NCI-H2029 treated with DMSO at 0.1 percent for 48 hours (cell line): ENCODE measurements at places on chromosomes 4 and X.

GRCh38 chr4:126251169-126251568 lies 936.4 kb downstream of the FAT4 start:
- DNase-seq: no peak

DNA sequence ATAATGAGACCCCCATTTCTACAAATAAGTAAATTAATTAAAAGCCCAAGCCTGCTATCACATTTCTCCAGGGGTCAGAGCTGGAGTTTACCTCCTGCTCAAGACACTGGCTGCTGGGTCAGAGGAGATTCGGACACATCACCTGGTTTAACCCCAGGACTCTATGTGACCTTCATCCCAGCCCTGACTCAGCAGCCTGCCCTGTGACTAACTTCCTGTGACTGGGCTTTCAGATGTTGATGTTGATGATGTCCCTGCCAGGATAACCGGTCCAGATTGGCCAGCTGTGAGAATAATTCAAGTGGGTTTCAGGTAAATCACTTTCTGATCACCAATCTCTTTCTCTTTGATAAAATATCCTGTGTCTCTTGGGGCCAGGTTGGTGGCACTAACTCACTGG lies 102.4 kb upstream of the MAML3 start:
- no peak for DNase-seq

GRCh38 chrX:13215729-13216128 lies 104.1 kb downstream of the ATXN3L start:
- no peak for DNase-seq

- DNase-seq: no peak
Observed at GRCh38 chrX:13420545-13421183, 100.8 kb upstream of the ATXN3L start.

- DNase-seq: no peak
Observed at GRCh38 chrX:121546317-121546716, 498.9 kb downstream of the GLUD2 start.

- peak; percentile 64 for DNase-seq
Observed at GRCh38 chr4:101790521-101791181, at the start of gene BANK1. Gene BANK1 (plus strand): TSS chr4:101790730. CDS start chr4:101790881, 151 bp downstream.

- no peak for DNase-seq
Observed at GRCh38 chr4:53235547-53235946, 130.3 kb downstream of the SCFD2 start.

DNA sequence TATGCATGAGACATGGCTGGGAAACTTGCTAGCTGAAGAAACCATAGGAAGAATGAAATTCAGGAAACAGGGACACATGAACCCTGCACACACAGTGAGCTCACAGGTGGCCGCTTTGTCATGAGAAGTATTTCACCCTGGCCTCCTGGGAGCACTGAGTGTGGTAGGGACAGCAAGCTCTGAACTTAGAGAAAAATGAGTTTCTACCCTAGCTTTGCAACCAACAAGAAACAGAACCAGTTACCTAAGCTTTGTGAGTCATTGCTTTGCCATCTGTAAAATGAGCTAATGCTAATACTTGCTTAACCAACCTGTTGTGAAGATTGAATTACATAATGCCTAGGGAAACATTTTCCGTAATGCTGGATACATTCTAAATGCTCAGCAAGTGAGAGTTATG lies 206.6 kb upstream of the HS3ST1 start:
- DNase-seq: peak; percentile 18
